ENCODE measurements at places on chromosomes 11 and 22.
A peak's percentile ranks its signal among the peaks of the same experiment; 100 is the strongest.

DNA sequence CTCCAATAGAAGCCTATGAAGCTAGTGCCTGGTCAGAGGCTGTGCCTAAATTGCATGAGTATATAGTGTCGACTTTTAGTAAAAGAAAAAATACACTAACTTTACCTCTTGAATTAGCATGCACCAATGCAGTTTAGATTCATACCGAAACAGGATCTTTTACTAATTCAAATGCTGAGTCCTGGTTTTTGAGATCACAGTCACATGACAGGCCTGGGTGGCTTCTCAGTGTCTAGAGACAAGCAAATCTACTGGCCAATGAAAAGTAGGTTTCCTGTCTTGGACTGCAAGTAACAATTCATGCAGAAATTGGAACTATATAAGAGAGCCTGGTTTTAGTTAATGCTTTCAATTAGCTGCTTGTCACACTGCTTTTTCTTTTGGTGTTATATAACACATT lies 7.2 kb downstream of the ARHGEF12 start:
- DNase-seq = peak; percentile 73

DNA sequence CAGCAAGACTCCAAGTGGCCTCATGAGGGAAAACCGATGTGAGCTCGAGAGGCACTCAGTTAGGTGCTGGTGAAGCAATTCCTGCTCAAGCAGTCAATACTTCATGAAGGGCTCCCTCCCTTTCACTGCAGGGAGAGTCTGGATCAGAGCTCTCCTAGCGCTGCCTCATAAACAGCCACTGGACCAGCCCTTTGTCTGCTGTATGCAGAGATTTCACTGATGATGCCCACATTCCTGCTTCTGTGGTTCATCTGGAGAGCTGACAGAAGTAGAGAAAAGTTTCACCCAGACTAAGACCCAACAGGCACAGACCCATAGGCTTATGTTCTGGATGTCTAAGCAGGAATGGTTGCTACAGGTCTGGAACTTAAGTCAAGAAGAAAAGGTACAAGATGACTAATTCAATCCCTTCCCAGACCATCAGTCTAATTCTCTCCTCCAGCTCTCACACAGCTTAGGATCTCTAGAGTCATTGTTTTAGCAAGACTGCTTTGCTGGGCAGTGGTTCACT lies 4.0 kb downstream of the UCP2 start:
- DNase-seq = no peak

- no peak for DNase-seq
Observed at GRCh38 chr11:66003291-66003690, 988 bp downstream of the BANF1 start.

GRCh38 chr11:28072321-28072720 lies 35.6 kb downstream of the KIF18A start:
- no peak for DNase-seq

DNA sequence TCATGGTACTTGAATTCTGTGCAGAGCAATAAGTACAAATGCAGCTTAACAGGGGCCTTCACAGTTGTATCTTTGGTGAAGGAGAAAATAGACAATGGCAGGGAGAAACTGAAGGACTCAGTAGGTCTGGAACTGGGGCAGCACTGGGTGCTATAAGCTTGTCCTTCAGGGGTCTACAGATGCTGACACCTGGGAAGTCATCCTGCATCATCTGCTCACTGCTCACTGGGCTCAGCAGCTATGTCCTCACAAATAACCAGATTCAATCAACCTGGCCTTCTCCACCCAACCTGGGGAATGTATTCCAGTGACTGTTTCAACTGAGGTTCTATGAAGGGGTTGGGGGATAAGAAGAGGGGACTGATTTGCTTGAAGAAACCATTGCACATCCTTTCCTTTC lies 117.0 kb downstream of the ZNF280B start:
- no peak for DNase-seq

GRCh38 chr22:40676644-40677043 lies 2.6 kb upstream of the MCHR1 start:
- DNase-seq = no peak

DNA sequence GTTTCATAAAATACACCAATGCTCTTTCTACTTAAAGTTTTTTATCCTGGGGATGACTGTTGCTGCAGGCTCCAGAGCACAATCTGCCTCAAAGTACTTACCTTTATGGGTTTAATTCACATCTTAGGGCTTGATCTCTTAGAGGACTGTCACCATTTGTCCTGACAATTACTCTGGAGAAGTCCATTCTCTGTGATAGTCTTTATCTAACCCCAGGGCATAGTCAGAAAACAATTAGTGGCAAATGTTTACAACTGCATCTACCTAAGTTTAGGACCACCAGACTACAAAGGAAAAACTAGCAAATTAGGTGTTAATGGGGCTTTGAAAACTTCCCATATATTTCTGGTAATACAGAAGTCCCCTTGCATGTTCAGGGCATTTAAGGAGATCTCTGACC lies 973.5 kb downstream of the JRKL start:
- DNase-seq = no peak

DNA sequence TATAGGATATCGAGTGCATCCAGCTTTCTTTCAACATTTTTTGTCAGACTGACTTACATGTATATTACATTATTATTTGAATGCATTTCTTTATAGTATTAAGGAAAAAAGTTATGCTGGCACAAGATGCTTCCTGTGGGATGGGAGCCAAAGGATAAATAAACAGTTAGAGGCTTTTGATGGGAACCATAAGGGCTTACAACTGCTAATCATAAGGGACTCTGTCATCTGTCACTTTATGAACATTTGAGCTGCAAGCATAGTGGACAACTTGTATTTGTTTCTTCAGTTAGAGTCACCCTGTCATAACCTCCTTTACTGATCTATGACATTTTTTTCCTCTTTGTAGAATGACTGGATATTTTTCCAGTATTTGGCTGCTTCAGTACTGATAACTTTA lies 132.4 kb upstream of the CHORDC1 start:
- no peak for DNase-seq
